ENCODE measurements at places on chromosomes 13 and 19.

GRCh38 chr13:109545931-109546330 lies 240.5 kb downstream of the IRS2 start:
- no peak for DNase-seq

GRCh38 chr13:95457294-95457693 lies 95.2 kb upstream of the CLDN10 start:
- no peak for DNase-seq

DNA sequence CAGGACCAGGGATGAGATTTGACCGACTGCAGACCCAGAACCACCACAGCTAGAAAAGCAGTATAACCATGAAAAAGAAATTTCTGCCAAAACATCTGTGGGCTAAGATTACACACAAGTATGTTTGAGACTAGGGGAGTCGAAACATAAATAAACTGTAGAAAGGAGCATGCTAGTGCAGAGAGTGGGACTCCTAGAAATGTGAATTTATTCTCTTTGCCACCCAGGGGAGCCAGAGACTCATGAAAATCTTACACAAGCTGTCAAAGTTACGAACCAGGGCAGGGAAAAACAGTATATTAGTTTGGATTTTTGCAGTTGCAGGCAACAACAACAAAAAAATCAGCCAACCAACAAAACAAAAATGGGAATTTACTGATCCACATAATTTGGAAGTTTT lies 12.3 kb upstream of the HSPH1 start:
- DNase-seq, result no peak

DNA sequence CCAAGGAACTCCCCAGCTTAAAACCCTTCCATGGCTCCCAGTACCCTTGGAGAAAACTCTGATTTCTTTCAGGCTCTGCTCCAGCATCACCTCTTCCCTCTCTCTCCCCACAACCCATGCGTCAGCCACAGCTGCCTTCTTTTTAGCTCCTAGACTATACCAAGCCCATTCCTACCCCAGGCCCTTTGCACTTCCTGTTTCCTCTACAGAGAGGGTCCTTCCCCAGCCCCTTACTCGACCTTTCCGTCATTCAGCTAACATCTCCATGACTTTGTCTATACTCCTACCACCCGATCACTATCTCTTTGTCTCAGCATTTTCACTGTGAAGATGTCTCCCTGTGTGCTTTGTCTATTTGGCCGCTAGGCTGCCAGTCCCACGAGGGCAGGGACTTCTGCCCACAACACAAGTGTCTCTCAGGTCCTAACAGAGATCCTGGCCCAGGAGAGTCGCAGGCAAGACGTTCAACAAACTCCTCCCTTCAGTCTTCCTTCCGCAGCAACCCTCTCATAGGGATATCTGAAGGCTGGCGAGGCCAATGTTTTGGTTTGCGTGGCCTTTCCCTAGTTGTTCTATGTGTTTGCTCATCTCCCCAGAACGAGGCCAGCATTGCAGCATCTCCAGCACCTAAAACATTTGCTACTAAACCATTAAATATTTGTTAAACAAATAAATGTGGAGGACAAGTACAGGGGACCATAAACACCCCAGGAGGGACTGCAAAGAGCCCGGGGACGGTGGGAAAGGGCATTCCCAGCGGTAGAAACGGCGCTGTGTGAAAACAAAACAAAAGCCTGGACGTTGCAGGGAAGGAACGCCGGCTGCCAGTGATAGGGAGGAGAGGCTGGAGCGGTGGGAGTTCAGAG lies 816 bp downstream of the CCNP start:
- DNase-seq, result no peak

- DNase-seq, result no peak
Observed at GRCh38 chr13:43180036-43180660, 156.8 kb downstream of the DNAJC15 start.

DNA sequence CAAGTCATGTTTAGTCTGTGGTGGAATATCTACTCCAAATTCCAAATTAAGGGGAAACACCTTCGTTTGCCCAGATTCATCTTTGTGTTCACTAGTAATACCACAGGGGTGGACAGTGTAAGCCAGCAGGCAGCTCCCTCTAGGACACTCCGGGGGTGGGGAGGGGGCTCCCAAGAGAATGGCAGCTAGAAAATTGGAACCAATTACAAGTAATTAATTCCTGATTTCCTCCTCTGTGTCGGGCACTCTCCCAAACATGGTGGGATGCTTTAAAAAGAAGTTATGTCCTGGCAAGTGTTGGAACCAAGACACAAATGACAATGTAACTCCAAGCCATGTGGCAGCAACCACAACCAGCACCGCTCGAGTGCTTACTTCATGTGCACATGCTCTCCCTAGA lies 5.9 kb downstream of the COL4A1 start:
- no peak for DNase-seq

DNA sequence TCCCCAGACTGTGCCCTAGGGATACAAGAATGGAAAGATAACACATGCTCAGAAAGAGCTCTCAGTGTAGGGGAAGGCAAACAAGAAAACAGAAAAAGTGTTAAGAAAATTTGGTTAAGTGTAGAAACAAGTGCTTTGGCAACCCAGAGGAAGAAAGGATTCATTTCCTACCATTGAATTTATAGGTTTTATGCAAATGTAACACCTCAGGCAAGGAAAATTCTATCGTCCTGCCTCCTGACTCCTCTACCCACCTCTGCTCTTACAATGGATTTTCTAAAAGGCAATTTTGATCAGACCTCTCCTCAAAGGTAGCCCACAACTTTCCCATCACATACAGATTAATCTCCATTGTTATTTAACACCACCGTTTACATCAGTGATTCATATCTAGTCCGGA lies 298.7 kb downstream of the RFC3 start:
- DNase-seq, result no peak

DNA sequence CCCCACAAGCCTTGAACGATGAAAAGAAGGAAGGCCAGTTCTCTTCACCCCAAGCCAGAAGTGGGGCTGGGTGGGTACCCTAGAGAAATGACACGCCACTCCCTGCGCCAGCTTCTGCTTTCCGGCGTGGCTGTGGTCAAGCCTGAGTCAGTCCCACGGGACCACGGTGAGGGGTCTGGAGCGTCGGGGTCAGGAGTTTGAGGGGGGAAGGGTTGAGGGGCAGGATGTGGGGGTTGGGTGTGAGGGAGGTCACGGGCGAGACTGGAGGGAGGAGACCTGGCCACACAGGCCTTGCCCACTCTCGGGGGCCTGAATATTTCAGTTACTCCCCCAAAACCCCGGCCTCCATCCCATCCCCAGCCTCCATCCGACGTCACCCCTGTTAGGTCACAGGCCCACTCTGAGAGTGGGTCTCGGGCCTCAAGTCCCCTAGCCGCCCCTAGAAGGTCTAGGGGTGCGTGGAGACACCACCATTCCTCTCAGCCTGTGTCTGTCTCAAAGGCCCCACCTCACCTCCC lies 500 bp upstream of the IFI30 start:
- no peak for DNase-seq

GRCh38 chr13:21218351-21219035 lies 42.0 kb downstream of the MRPL57 start:
- DNase-seq, result no peak
